ENCODE measurements at places on chromosomes 1 and 21.

DNA sequence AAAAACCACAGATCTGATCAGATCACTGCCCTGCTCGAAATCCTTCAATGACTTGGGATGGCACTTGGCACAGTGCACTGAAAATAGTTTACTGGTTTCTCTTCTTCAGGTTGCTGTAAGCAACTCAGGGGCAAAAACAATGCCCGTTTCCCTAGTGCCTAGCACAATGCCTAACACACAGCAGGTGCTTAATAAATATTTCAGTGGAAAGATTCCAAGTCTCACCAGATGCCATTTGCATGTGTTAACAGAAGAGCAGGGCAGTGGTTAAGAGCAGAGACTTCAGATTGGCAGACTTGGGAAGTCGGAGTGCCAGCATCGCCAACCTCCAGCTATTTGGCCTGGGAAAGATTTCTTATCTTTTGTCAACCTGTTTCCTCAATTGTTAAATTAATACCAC, 10.9 kb upstream of the METTL25B start:
- H3K4me3 ChIP-seq = no peak overlapping the region
- peaks cover 45% of the 10 kb centered on the region for H3K36me3 ChIP-seq
- H3K4me1 ChIP-seq = no peaks in the 10 kb centered on the region
- H3K27me3 ChIP-seq = no peaks in the 10 kb centered on the region
- DNase-seq = no peak

DNA sequence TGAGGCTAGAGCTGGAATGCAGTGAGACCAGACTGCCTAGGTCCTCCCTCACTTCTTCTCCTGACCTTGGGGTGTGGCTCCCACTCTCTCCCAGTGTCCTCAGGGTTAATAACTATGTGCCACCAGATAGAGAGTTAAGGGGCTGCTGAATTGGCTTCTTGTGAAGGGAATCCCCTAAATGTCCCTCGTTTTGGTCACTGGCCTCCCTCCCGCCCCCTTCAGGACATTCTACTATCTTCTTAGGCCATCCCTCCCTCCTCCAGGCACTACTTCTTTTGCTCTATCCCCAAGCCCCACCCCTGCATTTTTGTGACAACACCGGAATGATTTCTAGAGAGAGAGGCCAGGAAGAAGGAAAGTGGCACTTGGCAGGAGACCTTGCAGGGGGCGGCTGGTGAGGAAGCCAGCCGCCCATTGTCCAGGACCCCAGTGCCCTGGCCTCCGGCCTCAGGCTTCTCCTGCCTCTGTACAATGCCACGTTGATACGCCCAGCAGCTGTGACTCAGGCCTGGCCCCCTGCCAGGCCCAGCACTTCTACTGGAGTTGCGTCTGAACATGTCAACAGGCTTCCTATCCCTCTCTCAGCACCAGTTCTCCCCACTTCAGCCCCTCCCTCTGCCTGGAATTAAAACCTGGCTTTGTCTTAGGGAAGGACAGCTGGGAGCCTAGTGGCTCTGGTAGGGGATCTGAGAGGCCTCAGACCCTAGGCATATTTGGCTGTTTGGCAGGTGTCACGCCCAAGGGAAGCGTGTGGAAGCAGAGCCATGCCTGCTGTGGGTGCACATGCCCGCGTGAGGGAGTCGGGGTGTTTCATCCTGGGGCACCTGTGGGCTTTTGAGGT, 9.1 kb downstream of the LMNA start:
- peaks cover 100% of the 10 kb centered on the region for H3K4me1 ChIP-seq
- H3K27ac ChIP-seq = peak overlapping the region; percentile 98
- no peaks in the 10 kb centered on the region for H3K27me3 ChIP-seq
- no peak overlapping the region for H3K4me3 ChIP-seq
- H3K36me3 ChIP-seq = peaks cover 16% of the 10 kb centered on the region

GRCh38 chr1:91555821-91556531, 55.3 kb downstream of the CDC7 start:
- no peaks in the 10 kb centered on the region for H3K4me1 ChIP-seq
- no peaks in the 10 kb centered on the region for H3K27me3 ChIP-seq
- H3K27ac ChIP-seq = no peak overlapping the region
- DNase-seq = no peak
- no peak overlapping the region for H3K4me3 ChIP-seq
- no peaks in the 10 kb centered on the region for H3K36me3 ChIP-seq

DNA sequence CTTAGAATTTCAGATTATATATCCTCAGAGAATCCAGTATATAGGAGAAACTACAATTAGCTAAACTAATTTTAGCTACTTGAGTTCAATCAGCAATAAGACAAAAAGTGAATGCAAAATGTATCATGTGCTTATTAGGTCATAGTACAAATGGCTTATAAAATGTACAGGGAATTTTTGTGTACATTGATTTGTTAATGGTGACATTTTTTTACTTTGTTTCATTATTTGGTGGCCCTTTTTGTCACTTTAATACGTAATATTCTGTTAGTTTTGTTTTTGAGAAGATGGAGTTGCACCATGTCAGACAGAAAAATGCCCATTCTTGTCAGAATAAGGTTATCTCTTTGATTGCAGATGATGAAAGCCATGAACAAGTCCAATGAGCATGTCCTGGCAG, 33.6 kb downstream of the CC2D1B start:
- no peak overlapping the region for H3K4me3 ChIP-seq
- no peaks in the 10 kb centered on the region for H3K36me3 ChIP-seq
- H3K27ac ChIP-seq = no peak overlapping the region
- no peaks in the 10 kb centered on the region for H3K27me3 ChIP-seq
- no peaks in the 10 kb centered on the region for H3K4me1 ChIP-seq

GRCh38 chr1:65141394-65141793, 6.6 kb upstream of the AK4 start:
- no peaks in the 10 kb centered on the region for H3K36me3 ChIP-seq
- no peaks in the 10 kb centered on the region for H3K4me1 ChIP-seq
- H3K4me3 ChIP-seq = no peak overlapping the region
- no peak for DNase-seq
- no peaks in the 10 kb centered on the region for H3K27me3 ChIP-seq
- no peak overlapping the region for H3K27ac ChIP-seq

DNA sequence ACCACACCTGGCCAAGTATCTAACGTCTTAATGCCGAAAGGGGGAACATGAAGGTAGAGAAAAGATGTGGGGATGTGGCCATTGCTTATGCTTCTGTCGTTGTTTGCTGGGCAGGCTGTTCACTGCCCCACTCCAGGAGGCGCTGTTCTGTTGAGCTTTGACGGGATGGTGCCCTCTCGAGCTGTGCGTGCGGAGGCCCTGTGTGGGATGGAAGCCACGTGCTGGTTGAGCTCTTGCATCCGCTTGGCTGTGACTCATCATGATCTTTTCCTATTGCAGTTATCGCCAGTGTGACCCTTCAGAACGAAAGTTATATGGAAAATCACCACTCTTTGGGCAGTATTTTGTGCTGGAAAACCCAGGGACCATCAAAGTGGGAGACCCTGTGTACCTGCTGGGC, 26.3 kb downstream of the MTARC1 start:
- H3K36me3 ChIP-seq = peaks cover 21% of the 10 kb centered on the region
- no peak overlapping the region for H3K4me3 ChIP-seq
- no peaks in the 10 kb centered on the region for H3K27me3 ChIP-seq
- no peak for DNase-seq

GRCh38 chr1:198102454-198102827, 54.4 kb upstream of the NEK7 start:
- no peaks in the 10 kb centered on the region for H3K4me1 ChIP-seq
- no peak for DNase-seq
- no peaks in the 10 kb centered on the region for H3K36me3 ChIP-seq
- no peak overlapping the region for H3K27ac ChIP-seq
